ENCODE measurements at places on chromosomes 2 and 18.

GRCh38 chr18:48804856-48805610, 145.7 kb downstream of the SMAD7 start:
- DNase-seq: no peak

DNA sequence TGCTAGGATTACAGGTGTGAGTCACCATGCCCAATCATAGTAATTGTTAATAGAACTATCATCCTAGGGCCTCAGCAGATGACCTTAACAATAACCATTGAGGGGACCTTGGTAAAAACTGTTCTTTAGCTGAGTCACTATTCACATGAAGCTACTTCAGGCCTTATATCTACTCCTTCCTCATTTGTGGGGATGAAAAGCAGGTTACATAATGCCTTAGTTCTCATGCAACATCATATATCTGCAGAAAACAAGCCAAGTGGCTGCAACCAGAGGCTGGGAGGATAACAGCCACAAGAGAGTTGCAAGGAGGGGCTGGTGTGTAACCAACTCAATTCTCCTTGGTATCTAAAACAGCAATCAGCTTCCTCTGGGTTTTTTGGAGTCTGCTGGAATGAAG, 445.4 kb downstream of the NBAS start:
- DNase-seq: no peak

DNA sequence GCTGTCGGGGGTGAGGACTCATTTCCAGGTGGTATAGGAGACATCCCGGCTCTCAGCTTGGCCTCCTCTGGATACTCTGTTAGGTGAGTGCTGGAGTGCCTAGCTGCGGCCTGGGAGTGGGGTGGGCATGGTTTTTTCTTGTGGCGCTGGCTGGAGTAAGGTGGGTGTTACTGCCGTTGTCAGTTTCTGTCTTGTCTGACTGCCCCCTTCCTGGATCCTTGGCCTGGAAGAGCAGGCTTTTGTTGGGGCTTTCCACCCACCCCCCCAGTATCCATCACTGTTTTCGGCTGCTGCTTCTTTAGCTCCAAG, 69.2 kb downstream of the DGKD start:
- no peak for DNase-seq

GRCh38 chr2:169757356-169757755, 23.7 kb downstream of the KLHL23 start:
- no peak for DNase-seq

- DNase-seq: no peak
Measured at GRCh38 chr2:200466425-200467418, 43.1 kb downstream of the KCTD18 start.

DNA sequence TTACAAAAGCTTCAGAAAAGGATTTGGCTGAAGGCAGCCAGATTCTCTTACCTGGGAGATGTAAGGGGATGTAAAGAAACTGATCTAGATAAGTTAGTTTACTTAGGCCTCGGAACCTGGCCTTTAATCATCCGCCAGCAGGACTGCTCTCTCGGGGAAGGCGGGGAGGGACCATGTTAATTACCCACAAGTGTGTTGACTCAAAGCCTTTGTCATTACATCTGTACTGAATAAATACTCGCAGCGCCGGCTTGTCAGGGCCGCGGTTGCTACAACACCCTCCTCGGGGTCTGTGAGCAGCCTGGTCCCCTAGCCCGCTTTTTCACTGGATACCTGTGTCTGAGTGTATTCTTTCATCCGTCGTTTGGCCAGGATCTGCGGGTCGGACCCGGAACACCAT, 6.7 kb downstream of the CHMP3 start:
- DNase-seq: no peak

GRCh38 chr2:207567671-207568070, 37.9 kb downstream of the CREB1 start:
- DNase-seq: no peak

- DNase-seq: no peak
Measured at GRCh38 chr2:134773759-134774742, 55.3 kb upstream of the TMEM163 start.

DNA sequence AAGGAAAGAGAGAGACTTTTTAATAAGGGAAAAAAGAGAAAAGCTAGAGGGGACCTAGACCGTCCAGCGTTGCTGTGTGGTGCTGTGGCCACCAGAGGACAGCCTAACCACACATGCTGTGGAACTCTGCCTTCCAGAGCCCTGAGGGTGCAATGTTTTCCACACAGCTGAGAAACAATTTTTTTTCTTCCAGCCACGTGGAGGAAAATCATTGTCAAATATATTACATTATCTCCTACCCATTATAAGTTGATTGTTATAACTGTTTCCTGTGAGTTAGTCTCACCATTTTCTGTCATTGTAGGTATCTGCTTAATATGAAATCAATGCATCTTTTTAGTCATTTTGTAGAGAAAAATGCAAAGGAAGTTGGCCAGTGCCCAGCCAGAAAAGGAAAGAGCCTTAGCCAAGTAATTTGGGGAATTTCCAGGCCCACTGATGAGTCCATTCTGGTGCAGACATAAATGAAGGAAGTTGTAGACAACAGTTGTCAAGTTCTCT, 5.9 kb upstream of the MRPL19 start:
- peak; percentile 9 for DNase-seq

GRCh38 chr2:152564754-152565551, 152.3 kb downstream of the PRPF40A start:
- DNase-seq: no peak

GRCh38 chr2:65311049-65311448, 83.4 kb downstream of the ACTR2 start:
- no peak for DNase-seq

- no peak for DNase-seq
Measured at GRCh38 chr2:133776936-133777573, 208.8 kb upstream of the NCKAP5 start.
